ENCODE measurements at places on chromosomes 1 and 21.

DNA sequence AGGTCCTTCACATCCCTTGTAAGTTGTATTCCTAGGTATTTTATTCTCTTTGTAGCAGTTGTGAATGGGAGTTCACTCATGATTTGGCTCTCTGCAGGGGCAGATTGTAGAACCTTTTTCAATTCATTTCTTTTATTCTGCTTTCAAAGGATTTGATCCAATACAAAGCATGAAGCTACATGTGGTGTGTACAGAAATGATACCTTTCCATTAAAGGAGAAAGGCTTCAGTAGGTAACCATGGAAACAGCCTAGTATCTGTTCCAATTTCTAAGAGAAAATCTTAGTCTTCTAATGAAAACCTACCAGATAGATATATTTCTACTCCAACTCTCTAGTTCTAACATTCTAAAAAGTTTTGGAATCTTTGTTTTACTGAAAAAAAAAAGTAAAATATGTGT is 105.0 kb downstream of the SYT14 start:
- DNase-seq: no peak

DNA sequence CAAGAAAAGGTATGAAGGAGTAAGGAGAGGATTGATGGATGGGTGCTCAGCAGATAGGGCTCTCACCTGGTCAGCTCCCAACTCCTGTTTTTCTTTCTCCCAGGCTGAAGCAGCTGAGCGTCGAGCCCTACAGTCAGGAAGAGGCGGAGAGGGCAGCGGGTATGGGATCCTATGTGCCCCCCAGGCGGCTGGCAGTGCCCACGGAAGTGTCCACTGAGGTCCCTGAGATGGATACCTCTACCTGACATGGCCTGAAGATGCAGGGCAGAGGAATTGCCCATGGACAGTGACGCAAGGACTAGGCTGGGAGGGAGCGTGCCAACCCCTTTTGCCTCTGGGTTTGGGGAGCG is 739 bp downstream of the ZNF593 start:
- no peak for DNase-seq

DNA sequence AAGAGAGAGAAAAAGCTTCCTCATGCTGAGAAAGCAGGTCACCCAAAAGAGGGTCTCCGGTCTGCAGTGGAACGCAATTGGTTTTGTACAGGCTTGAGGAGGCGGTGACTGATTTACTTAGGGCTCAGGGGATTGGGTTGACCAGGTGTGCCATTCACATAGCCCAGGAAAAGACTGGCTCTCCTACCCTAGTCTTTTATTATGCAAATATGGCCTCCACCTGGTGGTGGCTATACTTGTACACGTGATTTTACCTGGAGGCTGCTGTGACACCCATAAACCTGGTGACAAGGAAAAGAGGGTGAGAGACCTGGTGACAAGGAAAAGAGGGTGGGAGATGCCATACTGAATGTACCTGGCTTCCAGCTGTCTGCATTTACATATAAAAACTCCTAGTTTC is 49.9 kb downstream of the DNTTIP2 start:
- DNase-seq: no peak

- DNase-seq: no peak
Measured at GRCh38 chr1:11071463-11072215, 11.8 kb upstream of the SRM start.

- DNase-seq: no peak
Measured at GRCh38 chr1:209751627-209752231, 4.1 kb upstream of the TRAF3IP3 start.

- no peak for DNase-seq
Measured at GRCh38 chr1:150692720-150693119, 4.2 kb downstream of the GOLPH3L start.

- no peak for DNase-seq
Measured at GRCh38 chr1:178849918-178850317, 21.0 kb downstream of the ANGPTL1 start.

DNA sequence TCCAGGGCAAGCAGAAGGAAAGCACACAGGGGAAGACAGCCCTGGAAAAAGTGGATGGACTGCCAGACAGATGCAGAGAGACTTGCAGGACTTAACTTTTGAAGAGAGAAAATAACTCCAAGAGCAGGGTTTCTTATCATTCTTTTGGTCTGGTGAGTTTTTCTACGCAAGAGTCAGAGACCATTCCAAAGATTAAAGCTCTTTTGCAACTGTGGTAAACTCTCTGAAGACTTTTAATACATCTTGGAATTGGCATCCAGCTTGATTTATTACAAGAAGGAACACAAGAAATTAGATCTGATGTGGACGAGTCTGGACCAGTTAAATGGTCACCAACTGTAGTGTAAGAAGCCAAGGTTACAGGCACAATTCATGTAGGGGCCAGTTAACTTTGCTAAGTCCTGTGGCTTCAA is 153.4 kb downstream of the SIPA1L2 start:
- no peak for DNase-seq

- no peak for DNase-seq
Measured at GRCh38 chr1:160859166-160859565, 3.5 kb downstream of the CD244 start.

- no peak for DNase-seq
Measured at GRCh38 chr1:2279210-2279639, 51.1 kb downstream of the SKI start.

DNA sequence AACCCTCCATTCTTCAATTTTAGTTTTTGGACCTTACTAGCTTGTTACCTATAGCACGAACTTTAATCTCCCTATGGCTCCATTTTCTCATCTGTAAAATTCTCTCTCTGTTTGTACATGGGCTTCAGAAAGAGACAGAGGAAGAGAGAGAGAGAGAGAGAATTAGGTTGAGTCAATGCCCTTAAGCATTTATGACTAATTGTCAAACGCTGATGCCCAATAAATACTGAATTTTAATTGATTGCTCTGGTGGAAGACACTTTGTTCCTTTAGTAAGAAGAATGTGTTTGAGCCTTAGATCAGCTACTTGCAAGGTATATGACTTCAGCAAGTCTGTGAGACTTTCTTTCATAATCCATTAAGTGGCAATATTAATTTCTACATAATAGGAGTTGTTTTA is 743.1 kb upstream of the ADGRL4 start:
- DNase-seq: no peak

GRCh38 chr1:180131510-180131909 is 23.2 kb upstream of the QSOX1 start:
- no peak for DNase-seq

DNA sequence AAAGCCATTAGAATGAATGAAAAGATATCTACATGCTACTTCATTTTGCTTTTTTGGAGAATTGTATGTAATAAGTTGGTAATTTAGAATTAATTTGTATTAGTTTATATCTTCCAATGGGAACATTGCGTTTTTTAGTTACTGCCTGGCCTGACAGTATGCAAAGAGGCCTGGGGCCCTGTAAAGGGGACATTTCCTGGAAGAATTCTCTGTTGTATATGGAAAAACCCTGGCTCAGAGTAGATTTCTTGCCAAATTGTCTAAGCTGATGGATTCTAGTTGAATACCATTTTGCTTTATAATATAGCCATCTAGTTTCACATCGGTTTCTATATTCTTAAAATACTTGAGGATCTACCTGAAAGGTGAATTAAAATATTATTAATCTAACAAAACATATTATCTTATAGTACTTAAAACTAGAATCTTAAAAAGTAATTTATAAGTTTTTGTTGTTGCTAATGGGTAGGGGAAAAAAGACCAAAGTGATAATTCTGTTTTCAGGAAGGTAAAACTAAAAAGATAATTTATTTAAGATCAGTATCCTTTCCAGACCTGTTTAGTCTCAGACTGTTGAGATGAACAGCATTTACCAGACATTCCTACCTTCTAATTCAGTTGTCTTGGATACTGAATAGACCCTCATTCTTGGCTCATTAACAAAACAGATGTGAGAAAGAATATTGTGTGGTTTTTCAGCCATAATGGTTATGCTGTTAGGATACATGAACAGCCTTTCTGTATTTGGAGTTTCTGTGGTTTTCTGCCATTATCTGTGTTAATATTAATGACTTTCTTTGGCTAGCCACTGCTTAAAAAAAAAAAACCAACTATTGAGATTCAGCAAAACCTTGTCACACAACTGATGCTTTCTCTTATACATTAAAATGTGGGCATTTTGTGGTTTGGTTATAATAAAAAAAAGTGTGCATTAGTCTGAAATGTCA is 4.8 kb downstream of the AGO3 start:
- DNase-seq: no peak

- no peak for DNase-seq
Measured at GRCh38 chr21:25412100-25412499, 195.2 kb downstream of the MRPL39 start.

DNA sequence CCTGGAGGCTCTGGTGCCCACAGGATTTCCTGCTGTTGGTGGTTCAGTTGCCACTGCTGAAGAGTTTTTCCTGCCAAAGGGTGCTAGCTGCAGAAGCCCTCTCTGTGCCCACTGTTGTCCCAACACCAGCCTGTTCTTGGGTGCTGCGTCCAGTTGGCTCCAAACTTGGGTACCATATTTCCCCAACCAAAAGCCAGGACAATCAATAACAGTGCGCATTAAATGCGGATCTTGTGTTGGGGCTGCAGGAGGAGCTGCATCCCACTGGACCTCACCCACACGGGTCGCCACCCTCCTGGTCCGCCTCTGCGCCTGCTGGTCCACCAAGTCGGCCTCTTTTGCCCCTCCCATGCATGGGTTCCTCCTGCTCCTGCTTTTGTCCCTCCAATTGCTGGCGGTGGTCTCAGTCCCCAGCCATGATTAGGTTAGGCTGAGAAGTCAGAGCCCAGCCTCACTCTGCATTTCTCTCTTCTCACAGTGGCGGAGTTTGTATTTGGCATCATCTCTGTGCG is 9.8 kb downstream of the ABCG1 start:
- no peak for DNase-seq
